ENCODE measurements at places on chromosomes 12 and 14.

DNA sequence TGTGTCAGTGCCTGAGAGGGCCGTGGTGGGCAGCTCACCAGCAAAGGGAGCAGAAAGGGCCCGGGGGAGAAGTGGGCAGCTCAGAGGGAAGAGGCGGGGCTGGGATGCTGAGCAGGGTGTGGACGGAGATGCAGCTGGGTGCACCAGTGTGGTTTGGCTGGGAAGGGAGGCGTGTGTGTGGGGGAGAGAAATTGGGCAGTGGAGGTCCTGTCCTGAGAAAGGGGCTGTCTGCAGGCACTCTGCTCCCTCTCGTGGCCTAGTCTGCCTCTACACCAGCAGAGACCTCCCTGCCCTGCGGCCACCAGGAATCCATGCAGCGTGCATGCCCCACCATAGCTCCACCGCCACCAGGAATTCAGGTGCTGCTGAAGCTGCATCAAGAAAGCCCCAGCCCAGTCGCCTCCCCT is 6.4 kb downstream of the TMEM121 start:
- DNase-seq, result no peak

- no peak for DNase-seq
Measured at GRCh38 chr12:552466-552865, 92.7 kb downstream of the B4GALNT3 start.

GRCh38 chr12:49043856-49044258 is 16.7 kb downstream of the KMT2D start:
- no peak for DNase-seq

- DNase-seq, result no peak
Measured at GRCh38 chr14:71698027-71698426, 234.2 kb upstream of the RGS6 start.

DNA sequence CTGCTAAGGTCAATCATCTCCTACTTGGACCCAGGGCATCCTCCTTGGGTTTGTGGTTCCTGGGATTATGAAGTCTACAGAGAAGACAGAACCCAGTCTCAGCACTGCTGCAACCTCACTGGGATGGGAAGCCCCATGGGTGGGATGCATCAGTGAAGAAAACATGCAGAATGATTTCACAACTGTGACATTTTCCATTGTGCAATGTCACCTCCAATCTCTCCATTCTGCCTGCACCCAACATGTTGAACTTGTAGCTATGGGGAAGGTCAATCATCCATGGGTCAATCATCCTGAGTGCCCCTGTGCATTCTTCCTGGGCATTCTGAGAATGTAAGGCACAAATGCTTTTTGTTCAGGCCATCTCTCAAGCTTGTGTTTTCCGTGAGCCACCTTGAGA is 1004.4 kb upstream of the TMEM132C start:
- no peak for DNase-seq

DNA sequence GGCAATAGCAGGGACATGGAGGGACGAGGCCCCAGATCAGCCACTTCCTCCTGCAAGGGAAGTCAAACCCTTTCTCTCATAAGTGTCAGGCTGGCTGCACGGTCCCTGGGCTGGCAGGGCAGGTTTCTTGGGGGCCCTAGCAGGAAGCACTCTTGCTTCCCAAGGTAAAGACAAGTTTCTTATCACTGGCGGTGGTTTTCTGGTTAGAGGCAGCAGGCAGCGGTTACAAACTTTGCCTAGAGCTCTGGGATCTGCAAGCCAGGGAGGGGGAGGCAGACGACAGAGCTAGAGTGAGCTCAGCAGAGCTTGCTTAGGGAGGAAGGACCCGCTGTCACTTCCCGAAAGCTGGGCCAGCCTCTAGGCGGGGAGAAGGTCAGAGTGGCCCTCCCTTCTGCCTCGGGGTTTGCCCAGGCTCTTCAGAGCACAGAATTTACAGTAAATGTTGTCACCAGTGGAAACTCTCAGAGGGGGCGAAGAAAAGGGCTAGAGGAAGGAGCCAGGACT is 20.4 kb downstream of the BATF start:
- no peak for DNase-seq

GRCh38 chr12:123532019-123532418 is 1.5 kb downstream of the RILPL1 start:
- no peak for DNase-seq

- DNase-seq, result no peak
Measured at GRCh38 chr14:89740241-89740640, 214.3 kb downstream of the EFCAB11 start.

GRCh38 chr14:24978862-24979724 is 70.9 kb downstream of the STXBP6 start:
- DNase-seq, result no peak

- DNase-seq, result no peak
Measured at GRCh38 chr14:101061411-101062064, 158.0 kb upstream of the RTL1 start.

DNA sequence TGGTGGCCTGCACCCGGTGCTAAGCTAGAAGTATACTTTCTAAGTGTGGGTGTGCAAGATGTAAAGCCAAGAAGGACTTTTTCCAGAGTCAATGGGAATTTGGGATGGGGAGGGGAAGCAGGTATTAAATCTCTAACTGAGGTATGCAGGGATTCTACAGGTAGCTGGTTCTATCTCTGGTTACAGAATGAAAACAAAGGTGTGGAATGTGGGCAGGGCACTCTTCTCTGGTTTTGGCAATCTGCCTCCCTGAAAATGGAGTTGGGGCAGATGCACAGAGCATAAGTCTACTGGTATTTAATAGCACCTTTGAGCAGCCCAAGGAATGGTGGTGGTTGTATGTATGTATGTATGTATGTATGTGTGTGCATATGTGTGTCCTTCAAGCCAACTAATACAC is 66.7 kb upstream of the PPP1R12A start:
- DNase-seq, result no peak

- no peak for DNase-seq
Measured at GRCh38 chr14:70188659-70189455, at the start of gene SLC8A3. SLC8A3 (minus strand) TSS chr14:70188951; CDS start chr14:70168422, 20,529 bp downstream.

DNA sequence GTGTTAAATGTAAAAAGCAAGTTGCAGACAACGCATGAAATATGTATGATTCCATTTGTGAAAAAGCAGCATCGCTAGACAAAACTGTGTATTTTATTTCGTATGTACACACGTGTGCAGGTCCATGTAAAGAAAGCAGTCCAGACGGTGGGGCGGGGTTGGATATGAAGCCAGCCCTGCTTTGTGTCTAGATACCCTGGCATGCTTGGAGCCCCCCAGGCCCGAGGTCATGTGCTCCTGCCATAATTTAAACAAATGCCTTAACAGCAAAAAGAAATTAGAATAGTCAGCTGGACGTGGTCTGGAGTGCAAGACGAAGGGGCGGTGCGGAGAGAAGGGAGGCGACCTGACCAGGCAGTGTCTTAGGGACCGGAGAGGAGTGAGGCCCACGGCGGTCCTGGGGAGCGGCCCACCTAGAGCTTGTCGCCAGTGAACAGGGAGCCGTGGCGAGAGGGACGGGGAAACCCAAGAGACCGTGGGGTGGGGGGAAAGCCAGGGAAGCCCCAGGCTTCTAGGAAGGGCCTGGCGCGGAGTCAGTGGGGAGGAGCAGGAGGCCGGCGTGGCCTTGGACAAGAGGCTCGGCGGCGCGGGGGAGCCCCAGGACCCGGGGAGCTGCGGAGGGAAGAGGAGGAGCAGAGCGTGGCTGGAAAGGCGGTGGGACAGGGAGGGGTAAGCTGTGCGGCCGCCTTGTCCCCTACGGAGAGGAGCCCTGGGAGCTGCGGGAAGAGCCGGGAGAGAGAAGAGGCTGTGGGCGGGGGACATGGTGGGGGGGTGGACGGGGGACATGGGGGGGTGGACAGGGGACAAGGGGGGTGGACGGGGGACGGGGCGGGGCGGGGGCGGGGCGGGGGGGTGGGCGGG is 118.5 kb upstream of the C14orf180 start:
- DNase-seq, result no peak

DNA sequence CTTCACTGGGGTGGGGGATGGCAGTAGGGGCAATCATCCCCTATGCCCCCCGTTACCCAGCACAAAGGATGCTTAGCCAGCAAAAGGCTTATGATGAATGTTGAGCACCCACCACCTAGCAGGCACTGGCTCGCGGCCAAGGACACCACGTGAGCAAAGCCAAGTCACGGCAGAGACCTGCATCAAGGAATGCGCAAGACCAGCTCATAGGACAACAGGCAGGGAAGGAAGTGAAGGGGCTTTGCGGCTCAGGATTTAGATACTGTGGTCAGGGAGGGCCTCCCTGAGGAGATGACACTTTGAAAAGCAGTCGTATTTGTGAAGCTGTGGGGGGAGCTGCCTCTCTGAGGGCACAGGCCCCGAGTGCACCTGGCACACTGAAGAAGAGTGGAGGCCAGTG is 32.8 kb downstream of the SH2B3 start:
- no peak for DNase-seq

- no peak for DNase-seq
Measured at GRCh38 chr14:73633116-73634010, 11.4 kb upstream of the DNAL1 start.

- no peak for DNase-seq
Measured at GRCh38 chr12:2288875-2289274, 236.1 kb downstream of the CACNA1C start.

GRCh38 chr12:1212526-1212925 is 221.5 kb downstream of the ERC1 start:
- no peak for DNase-seq

- DNase-seq, result peak; percentile 73
Measured at GRCh38 chr12:18723752-18724151, 14.1 kb downstream of the PLCZ1 start.

DNA sequence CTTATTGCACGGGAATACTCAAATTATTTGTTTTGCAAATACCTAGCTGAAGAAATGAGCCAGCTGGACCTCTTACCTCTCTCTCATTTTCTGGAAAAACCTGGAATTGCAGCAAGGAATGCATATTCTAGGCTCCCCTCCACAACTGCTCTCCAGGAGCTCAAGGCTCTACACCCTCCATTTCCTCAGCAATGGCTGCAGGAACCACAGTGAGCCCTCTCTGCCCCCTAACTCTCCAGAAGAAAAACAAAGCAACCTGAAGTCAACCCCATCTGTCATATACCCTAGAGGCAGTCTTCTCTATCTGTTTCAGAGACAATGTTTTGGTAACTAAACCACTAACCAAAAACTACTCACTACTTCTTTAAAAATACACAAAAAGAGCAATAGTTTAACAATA is 221.6 kb downstream of the SLC25A21 start:
- DNase-seq, result no peak

GRCh38 chr14:79062226-79062625 is 892.1 kb downstream of the NRXN3 start:
- no peak for DNase-seq

DNA sequence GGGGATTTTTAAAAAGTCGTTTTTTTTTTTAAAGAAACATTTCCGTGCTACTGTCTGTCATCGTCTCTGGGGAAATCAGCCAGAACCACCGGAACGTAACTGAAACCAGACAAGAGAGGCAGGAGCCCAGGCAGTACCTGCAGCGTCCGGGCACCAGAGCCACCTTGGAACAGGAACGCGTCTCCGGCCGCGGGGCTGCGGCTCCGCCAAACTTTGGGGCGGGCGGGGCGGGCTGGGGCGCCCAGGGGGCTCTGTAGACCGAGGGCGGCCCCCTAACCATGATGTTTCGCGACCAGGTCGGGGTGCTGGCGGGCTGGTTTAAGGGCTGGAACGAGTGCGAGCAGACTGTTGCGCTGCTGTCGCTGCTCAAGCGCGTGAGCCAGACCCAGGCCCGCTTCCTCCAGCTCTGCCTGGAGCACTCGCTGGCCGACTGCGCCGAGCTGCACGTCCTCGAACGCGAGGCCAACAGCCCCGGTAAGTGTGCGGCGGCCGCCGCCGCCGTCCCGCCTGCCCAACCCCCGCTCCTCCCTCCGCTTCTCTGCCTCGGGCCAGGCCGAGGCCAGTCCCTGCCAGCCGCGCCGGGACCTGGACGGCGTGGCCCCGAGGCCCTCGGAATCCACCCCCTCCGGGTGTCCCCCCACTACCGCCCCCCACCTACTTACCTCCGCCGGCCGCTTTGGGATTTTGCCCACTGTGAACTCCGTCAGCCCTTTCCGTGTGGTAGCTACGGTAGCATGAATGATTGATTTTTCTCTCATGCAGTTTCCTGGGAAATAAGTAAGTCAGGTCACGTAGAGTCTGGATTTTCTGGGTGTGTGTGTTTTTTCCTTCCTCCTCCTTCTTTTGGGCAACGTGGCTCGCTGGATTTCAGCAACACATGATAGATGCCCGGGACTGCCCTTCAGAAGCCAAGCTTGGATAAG is 972 bp downstream of the SAMD4A start:
- DNase-seq, result no peak

GRCh38 chr12:538731-539539 is 79.2 kb downstream of the B4GALNT3 start:
- no peak for DNase-seq
